ENCODE measurements at places on chromosomes 3 and 15.

GRCh38 chr3:47824541-47825473, 21.9 kb downstream of the DHX30 start:
- peak; percentile 98 for DNase-seq

DNA sequence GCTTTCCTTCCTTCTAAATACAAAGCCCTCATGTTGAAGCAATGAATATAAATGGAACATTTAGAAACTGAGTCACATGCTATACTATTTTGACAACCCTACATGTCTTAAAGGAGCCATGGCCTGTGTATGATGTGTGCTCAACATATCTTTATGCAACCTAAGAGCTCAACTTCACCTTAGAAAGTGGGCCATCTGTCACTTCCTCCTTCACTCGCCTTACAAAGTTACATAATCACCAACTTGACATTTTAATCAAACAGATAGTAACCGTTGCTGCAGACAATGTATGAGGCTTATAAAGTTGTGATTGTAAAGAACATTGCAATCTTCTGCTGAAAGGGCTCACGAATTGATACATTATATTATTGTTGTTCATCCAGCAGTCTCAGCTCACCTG, 163.6 kb downstream of the SERPINI1 start:
- no peak for DNase-seq

GRCh38 chr15:70505936-70506912, 257.1 kb downstream of the UACA start:
- no peak for DNase-seq

- no peak for DNase-seq
These were observed 198.6 kb downstream of the KBTBD8 start for GRCh38 chr3:67196677-67197076.

DNA sequence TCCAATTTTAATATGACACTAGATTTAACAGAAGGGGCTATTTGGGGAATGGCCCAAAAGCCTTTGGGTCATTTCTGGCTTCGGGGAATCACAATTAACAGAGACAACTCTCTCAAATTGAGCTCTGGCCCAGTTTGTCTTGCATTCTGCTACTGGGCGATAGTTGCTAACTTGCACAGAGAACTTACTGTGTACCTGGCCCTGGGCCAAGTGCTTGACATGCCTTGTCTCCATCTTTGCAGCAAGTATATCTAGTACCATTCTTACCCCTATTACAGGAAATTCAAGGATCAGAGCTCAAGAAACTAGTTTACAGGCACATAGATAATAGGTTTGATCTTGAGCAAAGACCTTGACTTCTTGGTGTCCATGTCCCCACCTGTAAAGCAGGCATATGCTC, 175.7 kb downstream of the TMEM108 start:
- DNase-seq = no peak

- no peak for DNase-seq
These were observed 31.9 kb downstream of the PCCB start for GRCh38 chr3:136281966-136282520.

DNA sequence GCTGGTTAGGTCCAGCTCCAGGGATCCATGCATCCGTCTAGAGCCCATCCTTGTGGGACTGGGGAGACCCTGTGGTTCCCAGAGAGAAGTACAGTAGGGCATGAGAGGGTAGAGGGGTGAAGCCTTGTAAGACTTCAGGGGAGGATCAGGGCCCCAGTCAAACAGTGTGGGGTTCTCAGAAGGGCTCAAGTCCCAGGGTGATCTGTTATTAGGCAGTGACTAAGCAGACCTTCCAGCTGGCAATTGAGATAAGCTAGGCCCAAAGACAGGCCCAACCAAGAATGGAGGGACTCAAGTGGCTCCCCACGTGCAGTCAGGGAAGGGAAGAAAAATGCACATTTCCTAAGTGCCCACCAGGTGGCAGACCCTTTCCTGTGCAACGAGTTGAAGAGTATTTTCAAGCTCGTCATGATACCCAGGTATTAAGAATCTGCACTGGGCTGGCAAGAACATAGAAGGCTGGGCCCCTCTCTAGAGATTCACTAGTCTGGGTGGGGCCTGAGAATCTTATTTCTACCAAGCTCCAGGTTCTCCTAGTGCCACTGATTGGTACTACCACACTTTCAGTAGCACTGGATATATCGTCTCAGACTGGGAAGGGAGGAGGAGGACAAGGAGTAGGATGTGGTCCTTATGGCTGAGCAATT, 240.8 kb downstream of the NR1D2 start:
- peak; percentile 78 for DNase-seq

DNA sequence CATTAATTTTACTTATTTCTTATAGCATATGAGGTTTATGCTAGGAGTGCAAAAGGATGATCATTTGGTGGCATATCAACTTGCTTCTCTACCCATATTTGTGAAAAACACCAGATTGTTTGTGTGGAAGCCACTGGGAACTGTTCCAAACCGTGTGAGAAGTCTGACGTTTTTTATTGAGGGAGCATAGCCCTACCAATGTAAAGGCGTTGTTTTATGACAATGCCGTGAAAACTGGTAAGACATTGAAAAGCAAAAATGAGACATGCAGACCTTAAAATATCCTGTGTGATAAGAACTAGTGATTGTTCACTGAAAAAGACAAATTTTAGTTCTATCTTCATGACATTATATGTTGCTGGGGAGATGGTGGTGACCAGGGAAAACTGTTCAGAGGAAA, 87.8 kb downstream of the CHL1 start:
- DNase-seq = no peak

GRCh38 chr3:106542101-106542769, 673.4 kb upstream of the CBLB start:
- DNase-seq = no peak

DNA sequence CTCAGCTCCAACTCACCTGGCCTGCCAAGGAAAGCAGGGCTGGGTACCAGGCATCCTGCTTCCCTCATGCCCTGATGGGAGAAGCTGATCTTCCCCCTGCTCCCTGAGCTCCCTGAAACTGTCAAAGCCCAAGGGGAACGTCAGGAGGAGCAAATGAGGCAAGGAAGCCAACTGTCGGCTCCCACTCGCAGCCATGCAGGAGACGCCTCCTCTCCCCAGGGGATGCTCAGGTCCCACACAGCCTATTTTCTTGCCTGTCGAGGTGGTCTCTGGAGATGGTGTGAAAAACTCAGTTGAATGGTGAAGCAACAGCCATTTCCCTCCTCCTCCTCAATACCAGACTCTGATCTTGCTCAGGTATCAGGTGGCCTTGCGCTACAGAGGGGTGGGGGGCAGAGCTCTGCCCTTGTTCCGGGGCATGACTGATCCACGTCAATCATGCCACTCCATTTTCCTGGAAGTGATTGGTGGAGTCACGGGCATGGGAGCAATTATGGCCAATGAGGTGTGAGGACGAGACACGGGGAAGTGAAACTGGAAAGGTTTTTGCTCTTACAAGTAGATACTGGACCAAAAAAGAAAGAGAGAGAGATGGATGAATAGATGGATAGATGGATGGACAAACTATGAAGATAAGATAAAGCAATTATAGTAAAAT, 58.2 kb downstream of the SLC6A1 start:
- DNase-seq = no peak

DNA sequence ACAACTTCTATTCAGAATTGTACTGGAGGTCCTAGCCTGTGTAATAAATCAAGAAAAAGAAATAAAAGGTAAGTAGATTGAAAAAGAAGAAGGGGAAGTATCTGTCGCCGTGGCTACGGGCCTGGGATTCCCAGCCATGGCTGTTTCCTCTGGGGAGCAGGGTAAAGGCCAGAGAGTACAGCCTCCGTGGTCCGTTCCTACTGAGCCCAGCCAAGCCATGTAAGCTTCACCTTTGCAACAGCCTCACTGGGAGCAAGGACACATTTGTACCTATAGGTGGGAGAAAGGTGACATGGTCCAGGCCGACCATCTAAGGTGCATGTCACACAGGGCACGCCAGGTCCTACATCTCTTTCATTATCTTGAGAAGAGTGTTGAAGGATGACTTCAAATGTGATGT, 71.3 kb downstream of the ANP32A start:
- no peak for DNase-seq

- DNase-seq = no peak
These were observed 1001.1 kb upstream of the EPHA6 start for GRCh38 chr3:95813244-95813643.

DNA sequence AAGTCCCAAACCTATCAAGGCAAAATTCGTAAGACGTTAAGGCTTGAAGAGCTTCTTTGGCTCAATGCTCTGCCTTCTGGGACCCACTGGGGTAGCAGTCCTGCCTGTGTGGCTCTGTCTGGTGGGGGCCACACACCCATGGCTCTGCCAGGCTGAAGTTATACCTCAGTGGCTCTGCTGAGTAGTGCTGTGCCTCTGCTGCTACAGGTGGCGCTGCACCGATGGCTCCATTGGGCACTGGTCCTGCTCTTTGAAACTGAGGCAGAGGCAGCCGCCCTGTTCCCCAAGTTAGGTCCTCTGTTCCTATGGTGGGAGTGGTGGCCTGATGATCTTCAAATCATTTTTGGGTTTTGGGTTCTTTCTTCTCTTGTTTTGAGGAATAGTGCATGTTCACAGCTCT, 68.0 kb upstream of the AP4E1 start:
- DNase-seq = no peak

GRCh38 chr3:122052968-122053367, 2.2 kb upstream of the CD86 start:
- DNase-seq = no peak

DNA sequence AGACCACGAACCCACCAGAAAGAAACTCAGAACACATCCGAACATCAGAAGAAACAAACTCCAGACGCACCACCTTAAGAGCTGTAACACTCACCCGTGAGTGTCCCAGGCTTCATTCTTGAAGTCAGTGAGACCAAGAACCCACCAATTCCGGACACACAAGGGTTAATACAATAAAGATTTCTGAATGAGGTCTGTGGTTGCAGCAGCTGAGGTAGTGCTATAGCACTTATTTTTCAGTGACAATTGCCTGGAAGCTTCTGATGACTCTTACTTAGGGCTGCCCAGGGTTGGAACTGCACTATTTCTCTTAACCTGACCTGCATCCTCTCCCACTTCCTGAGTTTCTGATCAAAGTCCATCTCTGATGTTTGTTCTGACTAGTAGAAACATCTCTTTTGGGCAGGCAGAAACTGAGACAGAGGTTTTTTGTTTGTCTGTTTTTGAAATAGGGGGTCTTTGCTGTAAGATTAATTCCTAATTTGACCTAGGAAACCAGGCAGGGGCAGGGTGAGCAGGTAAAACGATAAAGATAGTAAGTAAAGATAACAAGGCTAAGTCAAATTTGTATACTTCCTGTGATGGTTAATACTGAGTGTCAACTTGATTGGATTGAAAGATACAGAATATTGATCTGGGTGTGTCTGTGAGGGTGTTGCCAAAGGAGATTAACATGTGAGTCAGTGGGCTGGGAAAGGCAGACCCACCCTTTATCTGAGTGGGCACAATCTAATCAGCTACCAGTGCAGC, 169.1 kb downstream of the GAP43 start:
- no peak for DNase-seq

DNA sequence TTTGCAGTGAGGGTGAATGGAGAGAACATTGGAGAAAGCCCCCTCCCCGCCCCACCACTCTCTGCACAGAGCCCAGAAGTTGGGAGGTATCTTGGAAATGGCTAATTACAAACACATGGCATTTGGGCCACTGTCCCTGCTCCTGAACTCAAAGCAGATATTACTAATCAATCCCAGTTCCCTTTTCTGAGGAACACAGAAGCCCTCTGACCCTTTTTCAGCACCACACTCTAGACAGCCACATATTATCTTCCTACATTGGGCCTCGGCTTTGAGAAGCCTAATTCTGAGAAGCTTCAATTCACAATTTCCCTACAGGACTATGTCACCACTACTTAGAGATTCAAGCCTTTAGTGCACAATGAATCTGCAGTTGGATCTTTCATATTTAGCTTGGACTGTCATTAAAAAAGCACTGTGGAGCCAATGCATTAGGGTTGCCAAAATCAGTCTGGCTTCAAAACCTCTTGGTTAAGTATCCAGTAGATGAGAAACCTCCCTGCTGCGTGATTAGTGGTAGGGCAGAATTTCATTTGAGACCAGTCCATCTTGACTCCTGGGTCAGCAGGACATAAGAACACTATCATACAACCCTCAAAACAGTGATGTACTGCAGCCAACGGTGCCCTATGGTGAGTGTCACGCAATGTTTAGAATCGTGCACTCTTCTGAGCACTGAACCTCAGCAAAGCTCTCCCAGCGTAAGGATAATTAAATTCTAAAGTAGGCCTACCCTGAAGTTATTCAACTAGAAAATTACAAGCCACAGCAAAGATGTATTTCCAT, 26.1 kb downstream of the MGLL start:
- no peak for DNase-seq

GRCh38 chr15:100204771-100205170, 137.0 kb downstream of the ADAMTS17 start:
- DNase-seq = no peak

DNA sequence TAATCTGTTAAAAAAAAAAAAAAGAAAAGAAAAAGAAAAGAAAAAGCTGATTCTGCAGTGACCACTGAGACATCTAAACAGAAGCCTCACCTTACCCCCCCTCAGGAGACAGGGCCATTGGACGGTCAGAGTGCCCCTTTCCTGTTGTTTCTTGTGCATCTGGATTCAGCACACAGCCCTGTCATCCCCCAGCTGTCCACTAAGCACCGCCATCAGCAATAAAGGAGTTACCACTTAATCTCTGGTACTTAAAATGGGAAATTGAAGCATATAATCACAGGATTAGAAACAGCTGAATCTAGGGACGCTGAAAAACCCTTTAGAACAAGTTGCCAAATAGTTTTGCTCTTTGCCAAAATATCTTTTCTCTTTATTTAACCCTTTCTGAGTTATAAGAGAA, 62.5 kb downstream of the TRIM69 start:
- peak; percentile 60 for DNase-seq

DNA sequence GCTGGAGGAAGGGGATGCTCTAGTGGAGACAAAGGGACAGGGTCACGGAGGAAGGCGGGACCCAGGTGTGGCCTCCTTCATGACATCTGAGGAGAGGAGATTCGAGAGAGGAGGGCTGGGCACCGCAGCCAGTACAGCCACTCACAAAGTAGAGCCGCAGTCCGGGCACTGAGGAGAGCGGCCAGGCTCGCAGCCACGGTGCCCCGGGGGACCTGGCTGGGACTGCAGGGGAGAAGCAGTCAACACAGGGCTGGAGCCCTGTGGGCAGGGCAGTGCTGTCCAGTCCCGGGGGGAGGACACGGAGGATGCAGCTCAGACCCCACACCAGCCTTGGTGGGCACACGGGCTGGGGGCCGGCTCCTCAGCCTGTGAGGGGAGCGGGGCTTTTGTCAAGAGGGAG, 40.3 kb downstream of the HMCES start:
- DNase-seq = no peak

GRCh38 chr3:52324676-52325075, 8.6 kb downstream of the DNAH1 start:
- DNase-seq = no peak

DNA sequence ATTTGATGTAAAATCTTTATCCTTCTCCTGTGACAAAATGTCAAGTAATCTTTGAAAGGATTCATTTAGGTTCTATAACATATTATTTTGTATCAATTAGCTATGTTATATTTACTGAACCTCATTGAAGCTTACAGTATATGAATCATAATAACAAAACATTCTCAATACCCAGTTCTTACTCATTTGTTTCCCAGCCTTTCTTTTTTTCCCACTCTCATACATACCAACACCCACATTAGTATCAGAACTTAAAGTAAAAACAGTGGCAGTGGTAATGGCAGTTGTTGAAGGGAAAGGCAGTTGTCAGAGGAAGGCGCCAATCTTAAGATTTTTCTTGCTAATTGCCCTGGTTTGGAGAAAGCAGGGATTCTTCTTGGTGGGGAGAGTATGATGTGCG, 33.2 kb upstream of the TRPC1 start:
- no peak for DNase-seq

- no peak for DNase-seq
These were observed 19.0 kb downstream of the PCYT1A start for GRCh38 chr3:196268284-196269163.

GRCh38 chr3:59235634-59236012, 185.8 kb upstream of the CFAP20DC start:
- no peak for DNase-seq

Measured in D341Med (cell line).